ENCODE measurements at places on chromosomes 2 and 18.
A peak's percentile ranks its signal among the peaks of the same experiment; 100 is the strongest.

DNA sequence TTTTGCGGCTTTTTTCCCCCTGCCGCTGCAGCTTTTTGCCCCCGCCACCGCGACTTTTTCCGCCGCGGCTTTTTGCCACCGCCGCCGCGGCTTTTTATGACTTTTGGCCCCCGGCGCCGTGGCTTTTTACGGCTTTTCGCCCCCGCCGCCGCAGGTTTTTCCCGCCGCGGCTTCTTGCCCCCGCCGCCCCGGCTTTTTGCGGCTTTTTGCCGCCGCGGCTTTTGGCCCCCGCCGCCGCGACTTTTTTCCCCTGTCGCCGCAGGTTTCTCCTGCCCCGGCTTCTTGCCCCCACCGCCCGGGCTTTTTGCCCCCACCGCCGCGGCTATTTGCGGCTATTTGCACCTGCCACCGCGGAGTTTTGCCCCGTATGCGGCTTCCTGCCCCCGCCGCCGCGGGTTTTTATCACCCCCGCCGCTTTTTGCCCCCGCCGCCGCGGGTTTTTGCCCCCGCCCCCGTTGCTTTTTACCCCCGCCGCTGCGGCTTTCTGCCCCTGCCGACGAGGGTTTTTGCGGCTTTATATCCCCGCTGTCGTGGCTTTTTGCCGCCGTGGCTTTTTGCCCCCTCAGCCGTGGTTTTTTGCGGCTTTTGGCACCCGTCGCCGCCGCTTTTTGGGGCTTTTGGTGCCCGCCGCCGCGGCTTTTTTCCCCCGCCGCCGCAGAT, 2750.9 kb downstream of the RPIA start:
- DNase-seq, result no peak

- DNase-seq, result no peak
Measured at GRCh38 chr18:14964406-14964805, 216.4 kb downstream of the ANKRD30B start.

- no peak for DNase-seq
Measured at GRCh38 chr2:165725421-165725820, 68.6 kb downstream of the GALNT3 start.

DNA sequence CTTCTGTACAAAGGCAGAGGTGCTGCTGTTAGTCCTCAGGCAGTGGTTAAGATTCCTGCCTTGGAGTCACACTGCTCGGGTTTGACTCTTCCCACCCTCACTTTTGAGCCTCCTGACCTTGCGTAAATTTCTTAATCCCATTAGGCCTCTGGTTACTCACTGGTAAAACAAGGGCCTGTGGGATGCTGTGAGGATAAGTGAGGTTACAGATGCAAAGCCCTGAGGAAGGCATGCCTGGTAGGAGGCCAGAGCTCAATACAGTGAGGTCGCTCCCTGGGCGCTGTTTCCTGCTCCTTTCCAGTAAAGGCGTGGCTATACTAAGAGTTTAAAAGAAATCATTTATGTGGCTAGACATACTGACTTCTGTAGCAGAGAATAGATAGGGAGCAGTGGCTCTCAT, 127.5 kb upstream of the TMEM200C start:
- peak; percentile 84 for DNase-seq

- DNase-seq, result no peak
Measured at GRCh38 chr18:49678440-49678839, 116.6 kb downstream of the LIPG start.

DNA sequence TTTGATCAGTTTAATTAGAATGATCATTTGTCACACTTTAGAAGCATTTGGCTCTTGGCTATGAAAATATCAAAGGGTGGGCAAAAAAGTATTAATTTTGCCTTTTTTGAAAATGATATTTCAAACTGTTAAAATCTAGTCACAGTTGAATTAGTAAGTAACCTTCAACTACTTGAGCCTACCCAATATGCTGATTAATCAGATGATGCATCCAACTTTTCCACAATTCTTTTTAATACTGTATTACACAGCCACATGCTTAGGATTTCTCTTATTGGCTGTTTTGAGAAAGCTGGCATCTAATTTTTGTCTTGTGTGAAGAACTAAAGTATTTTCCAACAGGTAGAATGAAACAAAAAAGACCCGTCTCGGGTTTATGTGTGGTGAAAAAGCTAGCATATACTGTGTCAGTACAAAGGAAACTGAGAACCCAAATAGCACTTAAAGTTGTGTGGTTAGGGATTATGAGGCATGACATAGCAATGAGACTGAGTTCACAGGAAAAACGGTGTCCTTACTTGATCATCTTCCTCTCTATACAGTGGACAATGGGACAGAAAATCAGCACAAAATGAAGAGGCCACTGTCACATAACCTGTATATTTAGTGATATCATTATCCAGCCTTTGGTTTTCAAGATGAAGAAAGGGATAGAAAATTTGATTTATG, 11.7 kb downstream of the OSBPL6 start:
- DNase-seq, result no peak

DNA sequence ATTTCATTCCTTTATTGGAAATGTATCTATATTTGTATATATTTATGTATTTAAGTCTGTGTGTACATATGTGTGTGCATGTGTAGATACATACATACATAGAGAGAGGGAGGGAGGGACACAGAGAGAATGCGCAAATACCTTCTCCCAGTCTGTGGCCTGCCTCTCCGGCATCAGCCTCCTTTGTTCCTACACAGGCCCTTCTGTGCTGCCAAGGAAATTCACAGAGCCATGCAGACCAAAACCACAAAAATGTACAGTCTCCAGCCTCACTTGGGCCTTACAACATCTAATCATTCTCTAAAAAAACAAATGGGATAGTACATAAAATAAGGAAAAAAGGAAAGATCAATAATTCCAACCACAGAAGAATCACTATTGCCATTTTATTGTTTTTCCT, 8.8 kb upstream of the CRACDL start:
- DNase-seq, result no peak

DNA sequence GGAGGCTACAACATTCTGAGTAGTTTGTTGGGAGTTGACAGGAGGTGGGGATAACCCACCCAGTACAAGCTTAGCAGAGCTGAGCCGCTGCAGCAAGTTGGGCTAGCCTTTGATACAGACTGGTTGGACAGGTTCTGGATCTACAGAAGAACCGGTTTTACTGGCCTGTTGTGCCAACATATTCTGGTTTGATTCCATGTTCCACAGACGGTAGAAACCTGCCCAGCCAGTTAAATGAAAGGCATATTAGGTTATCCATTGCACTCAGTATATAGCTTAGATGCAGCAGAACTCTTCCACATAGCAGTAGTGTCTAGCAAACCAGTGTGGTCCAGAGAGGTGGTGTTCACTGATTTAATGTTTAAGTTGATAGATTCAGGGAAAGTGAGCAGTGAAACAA, 19.3 kb upstream of the RBBP8 start:
- no peak for DNase-seq

GRCh38 chr2:104412384-104412783, 441.5 kb upstream of the POU3F3 start:
- peak; percentile 15 for DNase-seq

DNA sequence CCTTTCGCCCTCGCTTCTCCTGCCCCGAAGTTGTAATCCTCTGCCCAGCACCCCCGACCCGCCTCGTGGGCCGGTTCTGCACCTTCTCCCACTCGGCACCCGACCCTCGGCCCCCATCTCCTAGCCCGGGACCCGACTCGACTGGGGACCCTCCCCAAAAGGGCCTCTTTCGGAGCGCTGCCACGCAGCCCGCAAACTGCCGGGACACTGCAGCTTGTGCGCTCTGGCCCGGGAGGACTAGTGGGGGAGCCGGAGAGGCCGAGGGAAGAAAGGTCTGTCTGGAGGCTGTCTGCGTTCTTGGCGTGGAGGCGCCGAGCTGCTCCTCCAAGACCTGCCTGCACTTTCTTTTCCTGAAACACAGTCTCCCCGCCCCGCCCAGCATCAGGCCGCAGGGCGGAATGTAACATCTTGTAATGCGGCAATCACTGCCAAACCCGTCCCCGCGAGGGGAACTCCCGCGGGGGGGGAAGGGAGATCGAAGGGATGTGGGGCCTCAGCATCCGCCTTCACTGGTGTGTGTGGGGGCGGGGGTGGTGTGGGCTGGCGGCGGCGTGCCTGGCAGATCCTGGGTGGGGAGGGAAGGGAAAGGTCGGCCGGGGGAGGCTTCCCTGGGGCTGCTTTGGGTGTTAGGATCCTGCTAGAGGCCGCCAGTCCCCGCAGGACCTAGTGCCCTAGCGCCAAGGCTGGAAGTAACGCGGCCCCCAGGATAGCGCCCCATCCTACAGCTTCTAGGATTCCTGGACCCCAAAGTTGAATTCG, 7.4 kb downstream of the DLX2 start:
- peak; percentile 67 for DNase-seq

DNA sequence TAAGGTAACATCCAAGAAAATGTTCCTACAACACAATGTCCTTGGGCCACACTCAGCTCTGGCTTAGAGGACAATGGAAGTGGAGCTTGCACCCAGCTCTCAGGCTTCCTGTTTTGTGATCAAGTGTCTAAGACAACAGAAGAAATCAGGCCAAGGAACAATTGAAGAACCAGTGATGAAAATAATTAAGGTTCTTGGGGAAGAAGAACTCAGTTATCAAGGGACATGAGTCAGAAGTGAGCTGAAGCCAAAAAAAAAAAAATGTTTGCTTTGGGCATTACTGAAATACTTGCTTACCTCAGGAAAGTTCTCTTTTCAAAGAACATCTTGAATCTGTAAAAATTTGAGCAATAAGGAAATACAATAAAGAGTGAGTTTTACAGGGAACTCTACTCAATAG, 299.0 kb downstream of the FBXO15 start:
- no peak for DNase-seq

- peak; percentile 35 for DNase-seq
Measured at GRCh38 chr2:37829202-37829601, 95.9 kb upstream of the RMDN2 start.

- no peak for DNase-seq
Measured at GRCh38 chr18:939166-939565, 34.5 kb downstream of the ADCYAP1 start.

DNA sequence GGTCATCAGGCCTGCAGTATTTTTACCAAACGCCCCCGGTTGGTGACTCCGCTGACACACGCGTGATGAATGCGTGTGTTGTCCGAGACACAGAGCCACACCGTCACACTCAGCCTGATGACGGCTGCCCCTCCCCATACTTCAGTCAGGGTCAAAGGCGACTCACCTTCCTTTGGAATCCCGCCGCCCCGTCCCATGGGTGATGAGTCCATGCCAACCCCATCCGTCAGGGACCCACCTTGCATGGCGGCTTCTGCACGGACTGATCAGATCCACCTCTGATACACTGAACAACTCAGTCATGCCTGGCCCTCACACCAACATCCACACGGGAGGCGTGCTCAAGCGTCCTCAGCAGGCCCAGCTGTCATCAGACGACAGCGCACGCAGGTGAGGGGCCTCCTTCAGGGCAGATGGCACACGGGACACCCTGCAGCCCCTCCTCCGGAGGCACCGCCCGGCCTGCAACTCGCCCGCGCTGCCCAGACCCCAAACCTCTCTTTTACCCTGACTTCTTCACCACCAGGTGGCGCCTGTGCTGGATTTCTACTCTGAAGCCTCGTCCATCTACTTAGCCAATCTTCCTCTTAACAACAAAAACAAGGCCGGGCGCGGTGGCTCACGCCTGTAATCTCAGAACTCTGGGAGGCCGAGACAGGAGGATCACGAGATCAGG, 89.2 kb downstream of the ZNF516 start:
- peak; percentile 67 for DNase-seq

- no peak for DNase-seq
Measured at GRCh38 chr2:134133622-134134312, 120.1 kb upstream of the MGAT5 start.

DNA sequence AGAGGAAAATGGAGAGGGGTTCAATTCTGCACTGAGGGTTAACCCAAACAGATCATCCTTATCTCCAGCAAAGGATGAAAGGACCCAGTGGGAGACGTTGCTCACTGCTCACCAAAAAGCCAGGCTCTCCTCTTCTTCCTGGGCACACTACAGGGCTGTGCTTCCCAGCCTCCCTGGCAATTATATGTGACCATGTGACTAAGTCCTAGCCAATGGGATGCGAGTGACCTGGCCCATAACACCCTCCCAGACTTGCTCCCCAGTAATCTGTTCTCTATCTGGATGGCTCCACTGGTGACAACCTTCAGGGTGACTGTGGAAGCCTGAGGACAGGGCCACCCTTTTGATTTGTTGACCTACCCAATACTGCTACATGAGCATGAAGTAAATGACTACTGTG, 10.9 kb upstream of the PRKCE start:
- DNase-seq, result no peak

- DNase-seq, result peak; percentile 48
Measured at GRCh38 chr2:60534052-60534685, 19.3 kb downstream of the BCL11A start.

DNA sequence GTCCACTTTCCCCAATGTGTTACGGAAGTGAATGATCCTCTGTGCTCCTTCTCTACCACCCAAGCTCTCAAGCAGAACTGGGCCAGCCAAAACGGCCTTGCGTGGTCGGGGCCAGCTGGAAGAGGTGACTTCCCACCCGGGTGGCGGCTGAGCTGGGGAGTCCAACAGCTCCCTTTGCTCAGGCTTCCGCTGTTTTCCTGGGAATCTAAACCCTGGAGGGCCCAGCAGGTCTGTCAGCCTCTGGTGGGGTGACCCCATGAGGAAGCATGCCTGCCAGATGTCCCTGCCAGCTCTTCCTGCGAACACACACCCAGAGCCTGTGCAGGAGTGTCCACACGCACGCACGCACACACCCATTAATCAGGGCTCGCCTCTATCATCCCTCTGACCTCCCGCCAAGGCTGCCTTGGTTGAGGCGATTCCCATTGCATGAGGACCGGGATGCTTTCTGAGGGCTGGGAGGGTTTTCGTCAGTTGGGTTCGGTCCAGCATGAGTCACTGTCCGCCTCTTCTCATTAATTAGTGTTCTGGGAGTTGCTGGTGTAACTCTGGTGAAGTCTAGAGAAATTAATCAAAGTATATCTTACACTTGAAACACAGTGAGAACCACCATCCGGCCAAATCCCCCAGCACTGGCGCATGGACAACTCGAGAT, 90.6 kb downstream of the TWIST2 start:
- no peak for DNase-seq

DNA sequence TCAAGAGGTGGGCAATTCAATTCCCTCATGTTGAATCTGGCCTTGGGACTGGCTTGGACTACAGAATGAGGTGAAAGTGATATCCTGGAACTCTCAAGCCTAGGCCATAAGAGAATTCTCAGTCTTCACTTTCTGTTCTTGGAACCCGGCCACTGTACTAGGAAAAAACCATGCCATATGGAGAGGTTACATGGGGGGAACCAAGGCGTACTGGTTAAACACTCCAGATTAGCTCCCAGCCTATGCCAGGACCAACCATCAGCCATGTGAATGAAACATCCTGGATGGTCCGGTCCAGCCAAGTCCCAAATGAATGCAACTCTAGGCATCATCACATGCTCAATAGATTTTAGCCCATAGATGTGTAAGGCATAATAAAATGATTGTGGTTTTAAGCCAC, 56.4 kb downstream of the ZNF385B start:
- DNase-seq, result no peak

DNA sequence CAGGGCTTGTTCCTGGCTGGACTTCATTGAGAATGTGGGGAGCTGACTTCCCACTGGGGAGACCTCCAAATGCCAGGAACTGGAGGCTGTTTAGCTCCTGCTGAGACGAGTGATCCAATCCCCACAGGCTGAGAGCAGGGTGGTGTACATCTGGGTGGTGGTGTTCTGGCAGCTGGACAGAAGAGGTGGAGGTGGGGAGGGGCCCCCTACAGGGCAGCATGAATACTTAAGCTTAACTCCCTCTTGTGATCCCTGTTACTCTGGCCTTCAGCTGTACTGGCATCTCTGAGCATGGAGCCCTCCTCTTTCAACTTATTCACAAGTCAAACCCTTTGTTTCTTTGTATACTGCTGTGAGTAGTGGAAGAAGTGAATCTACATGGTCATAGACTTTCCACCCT, 167.8 kb upstream of the LYPD1 start:
- no peak for DNase-seq

GRCh38 chr2:64607381-64608304, 46.1 kb downstream of the SERTAD2 start:
- peak; percentile 24 for DNase-seq

Measured in NCI-H69 (cell line).